ENCODE measurements at places on chromosomes 1 and 21.

- no peak for DNase-seq
Observed at GRCh38 chr1:248881261-248881660, 22.4 kb upstream of the ZNF692 start.

DNA sequence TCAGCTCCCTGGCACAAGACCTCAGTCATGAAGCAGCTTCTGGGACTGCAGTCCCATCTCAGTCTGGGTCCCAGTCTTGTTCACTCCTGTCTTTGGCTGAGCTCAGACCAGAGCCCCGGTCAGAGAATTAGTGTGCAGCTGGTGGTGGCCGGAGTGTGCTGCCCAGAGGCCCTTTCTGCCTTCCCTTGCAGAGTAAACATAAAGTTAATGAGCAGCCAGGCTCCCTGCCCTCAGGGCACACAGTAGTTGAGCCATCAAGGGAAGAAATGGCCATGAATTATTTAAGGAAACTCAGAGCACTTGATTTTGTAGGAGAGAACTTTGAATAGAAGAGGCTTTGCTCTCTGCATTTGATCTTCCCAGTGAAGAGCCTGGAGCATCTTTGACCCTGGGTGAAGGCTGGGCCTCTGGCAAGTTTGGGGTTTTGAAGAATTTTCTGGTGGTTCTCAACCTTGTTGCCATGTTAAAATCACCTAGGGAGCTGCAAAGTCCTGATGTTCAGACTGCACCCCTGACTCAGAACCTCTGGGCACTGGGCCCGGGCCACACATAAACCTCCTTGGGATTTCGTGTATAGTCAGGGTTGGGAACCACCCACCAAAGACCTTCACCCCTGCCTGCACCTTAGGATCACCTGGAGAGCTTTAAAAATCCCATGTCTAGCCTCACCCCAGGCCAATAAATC is 26.4 kb upstream of the SELENON start:
- no peak for DNase-seq

DNA sequence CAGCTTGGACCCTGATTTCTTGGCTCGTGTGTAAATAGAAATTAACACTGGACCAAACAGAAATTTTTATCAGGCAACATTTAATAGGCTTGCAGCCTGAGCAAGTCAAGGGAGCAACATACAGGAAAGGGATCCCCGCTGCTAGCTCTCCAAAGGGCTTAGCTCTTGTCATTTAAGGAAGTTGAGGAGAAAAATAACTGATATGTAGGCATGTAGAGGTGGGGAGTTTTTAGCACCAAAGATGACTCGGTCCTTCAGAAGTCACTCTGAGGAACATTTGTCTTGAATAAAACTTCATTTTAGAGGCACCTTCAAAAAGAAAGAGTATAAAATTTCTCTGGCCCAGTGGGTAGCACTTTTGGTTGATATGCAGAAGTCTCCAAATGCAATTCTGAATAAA is 27.1 kb downstream of the GBP2 start:
- no peak for DNase-seq

DNA sequence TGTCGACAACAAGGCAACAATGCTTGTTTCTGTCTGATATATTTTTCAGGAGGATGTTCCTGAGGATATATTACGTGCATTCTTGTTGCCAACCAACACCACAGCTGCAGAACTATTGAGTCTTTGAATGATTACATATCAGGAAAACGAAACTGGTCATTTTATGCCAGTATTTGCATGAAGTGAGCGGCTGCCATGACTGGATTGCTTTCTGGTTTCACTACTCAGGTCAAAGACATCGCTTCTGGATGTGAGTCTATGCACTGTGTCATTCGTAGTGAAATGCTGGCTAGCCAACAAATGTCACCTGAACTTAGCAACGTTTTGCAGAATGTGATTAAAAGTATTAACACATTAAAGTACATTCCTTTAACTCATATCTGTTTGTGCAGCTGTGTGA is 35.8 kb upstream of the OLFM3 start:
- no peak for DNase-seq
